ENCODE measurements at places on chromosomes 16 and 17.

- DNase-seq: no peak
Observed at GRCh38 chr17:78575899-78576298, 1.3 kb downstream of the DNAH17 start.

DNA sequence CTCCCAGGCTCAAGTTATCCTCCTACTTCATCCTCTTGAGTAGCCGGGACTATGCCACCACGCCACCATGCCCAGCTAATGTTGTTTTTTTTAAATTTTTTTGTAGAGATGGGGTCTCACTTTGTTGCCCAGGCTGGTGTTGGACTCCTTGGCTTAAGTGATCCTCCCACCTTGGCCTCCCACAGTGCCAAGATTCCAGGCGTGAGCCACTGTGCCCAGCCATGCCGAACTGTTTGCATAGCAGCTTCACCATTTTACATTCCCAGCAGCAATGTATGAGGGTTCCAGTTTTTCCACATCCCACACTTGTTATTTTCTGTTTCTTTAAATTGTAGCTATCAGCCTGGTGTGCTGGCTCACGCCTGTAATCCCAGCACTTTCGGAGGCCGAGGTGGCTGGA, 2.2 kb upstream of the CTRB1 start:
- DNase-seq: no peak

- no peak for DNase-seq
Observed at GRCh38 chr17:80750263-80750662, 205.6 kb downstream of the RPTOR start.

GRCh38 chr16:84096447-84097005, 20.2 kb downstream of the MBTPS1 start:
- no peak for DNase-seq

DNA sequence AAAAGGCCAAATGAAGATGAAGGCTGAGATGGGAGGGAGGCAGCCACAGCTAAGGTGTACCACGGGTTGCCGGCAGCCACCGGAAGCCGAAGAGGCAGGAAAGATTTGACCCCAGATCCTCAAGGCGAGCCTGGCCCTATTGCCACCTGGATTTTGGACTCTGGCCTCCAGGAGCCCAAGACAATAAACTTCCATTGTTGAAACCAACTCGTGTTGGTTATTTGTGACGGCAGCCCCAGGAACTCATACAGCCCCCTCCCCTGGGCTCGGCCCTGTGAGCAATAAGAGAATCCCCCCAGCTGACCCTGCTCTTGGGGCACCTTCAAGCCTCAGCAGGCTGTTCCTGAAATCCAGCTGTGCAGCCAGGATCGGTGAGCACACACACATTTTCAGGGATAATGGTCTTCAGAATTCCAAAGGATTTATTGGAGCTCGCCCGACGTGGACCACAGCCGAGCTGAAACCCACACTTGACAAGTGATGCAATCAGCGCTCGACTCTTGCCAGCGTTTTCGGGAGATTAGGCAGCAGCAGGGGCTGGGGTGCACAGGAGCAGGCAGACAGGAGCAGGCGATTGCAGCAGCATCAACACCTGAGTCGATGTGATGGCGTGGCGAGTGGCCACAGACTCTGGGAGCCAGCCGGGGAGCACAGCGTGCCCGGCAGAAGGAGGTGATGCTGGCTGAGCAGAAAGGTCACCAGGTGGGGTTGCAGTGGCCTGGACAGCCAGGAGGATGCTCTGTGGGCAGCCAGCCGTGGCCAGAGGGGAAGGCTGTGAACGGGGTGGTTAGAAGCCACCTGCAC, 22.4 kb upstream of the CBX4 start:
- DNase-seq: no peak

DNA sequence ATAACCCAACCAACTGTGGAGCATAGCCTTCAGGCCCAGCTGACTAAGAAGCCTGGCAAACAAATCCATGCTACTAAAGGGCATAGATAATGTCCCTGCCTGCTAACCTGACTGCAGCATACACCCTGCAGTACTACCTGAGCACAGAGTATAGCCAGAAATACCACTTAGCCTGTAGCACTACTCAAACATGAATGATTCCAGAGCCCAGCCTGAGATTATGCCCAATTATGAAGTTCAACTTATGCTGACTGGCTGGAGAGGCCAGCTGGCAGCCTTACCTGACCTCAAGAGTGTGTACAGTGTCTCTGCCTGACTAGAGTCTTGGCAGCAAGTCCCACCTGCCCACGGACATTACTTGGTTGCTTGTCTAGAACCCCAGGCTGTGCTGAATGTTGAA, 1265.3 kb downstream of the CDH11 start:
- DNase-seq: no peak

DNA sequence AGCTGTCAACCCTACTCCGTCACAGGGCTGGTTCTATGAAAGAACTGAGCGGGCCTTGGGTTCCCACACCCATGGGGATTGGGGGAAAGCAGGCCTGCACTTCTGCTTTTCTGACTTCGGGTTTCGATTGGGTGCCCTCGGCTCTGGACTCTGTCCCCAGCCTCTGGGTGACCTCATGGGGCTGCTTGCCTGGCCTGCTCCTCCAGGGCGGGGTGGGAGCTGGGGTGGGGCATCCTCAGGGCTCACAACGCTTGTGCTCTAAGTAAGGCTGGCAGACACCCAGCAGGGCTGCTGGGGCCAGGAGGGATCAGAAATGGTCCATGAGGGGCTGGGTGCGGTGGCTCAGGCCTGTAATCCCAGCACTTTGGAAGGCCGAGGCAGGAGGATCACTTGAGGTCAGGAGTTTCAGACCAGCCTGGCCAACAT, 19.2 kb downstream of the ARHGAP27 start:
- no peak for DNase-seq

DNA sequence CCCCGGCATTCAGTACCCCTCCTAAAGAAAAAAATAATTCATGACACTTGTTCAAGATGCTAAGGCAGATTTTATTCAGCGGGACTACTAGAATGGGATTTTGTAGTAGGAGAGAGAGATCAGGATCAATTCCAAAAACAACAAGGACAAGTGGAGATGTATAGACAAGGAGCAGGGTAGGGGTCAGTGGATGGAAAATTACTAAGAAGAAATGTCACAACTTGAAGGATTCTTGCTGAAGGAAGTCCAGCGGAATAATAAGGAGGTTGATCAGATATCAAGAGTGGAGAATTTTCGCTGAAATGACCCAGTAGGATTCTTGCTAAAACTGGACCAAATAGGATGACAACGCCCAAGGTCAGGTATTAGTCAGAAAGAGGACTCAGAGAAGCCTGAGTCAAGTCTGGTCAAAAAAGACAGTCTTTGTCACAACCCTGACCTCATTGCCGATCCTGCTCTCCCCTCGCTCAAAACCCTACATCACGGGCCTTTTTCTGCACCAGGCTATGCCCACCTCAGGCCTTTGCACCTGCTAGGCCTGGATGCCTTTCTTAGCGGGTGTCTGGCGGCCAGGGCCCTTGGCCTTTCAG, 36.9 kb downstream of the MMD start:
- no peak for DNase-seq

GRCh38 chr17:64332502-64332901, 58.2 kb downstream of the PECAM1 start:
- no peak for DNase-seq

DNA sequence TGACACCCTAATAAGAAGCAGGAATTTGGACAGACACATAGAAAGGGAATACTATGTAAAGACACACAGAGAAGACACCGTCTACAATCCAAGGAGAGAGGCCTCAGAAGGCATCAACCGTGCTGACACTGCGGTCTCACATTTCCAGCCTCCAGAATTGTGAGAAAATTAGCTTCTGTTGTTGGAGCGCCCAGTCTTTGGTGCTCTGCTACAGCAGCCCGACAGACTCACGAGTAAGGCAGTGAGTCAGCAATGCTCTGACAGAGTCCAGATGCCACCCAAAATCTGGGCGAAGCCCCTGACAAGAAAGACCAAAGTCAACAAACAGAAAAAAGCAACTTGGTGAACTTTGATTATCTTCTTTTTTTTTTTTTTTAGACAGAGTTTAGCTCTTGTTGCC, 32.5 kb upstream of the RAI1 start:
- no peak for DNase-seq

- no peak for DNase-seq
Observed at GRCh38 chr16:49953090-49953489, 71.9 kb upstream of the CNEP1R1 start.

DNA sequence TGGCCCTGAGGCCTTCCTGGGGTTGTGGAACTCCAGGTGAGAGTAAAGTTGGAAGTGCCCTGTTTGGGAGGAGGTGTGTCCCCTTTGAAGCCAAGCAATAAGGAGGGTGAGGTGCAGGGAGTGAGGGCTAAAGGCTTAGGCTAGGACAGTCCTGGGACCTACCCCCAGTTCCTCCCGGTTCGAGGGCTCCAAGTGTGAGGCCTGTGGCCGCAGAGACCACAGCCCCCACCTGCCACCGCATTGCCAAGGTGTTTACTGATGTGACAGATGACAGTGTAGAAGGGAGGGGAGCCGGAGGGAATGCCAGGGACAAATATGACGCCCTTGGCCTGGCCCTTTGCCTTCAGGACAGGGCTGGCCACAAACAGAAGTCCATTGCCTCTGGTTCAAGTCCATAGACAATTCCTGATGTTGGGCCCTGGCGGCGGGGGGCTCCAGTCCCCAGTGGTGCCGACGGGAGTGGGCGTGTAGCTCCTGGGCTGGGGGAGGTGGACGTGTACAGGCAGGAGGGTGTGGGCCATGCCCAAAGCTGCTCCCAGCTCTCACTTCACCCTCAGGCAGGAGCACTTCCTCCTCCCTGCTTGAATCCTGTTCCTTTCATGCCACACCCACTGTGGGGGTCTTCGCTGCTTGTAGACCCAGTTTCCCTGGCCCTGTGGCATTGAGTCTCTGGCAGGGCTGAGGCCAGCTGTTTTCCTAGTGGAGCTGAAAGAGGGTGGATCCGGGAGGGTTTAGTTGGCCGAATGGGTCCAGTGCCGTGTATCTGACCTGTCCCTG, 3.2 kb downstream of the ADORA2B start:
- no peak for DNase-seq

DNA sequence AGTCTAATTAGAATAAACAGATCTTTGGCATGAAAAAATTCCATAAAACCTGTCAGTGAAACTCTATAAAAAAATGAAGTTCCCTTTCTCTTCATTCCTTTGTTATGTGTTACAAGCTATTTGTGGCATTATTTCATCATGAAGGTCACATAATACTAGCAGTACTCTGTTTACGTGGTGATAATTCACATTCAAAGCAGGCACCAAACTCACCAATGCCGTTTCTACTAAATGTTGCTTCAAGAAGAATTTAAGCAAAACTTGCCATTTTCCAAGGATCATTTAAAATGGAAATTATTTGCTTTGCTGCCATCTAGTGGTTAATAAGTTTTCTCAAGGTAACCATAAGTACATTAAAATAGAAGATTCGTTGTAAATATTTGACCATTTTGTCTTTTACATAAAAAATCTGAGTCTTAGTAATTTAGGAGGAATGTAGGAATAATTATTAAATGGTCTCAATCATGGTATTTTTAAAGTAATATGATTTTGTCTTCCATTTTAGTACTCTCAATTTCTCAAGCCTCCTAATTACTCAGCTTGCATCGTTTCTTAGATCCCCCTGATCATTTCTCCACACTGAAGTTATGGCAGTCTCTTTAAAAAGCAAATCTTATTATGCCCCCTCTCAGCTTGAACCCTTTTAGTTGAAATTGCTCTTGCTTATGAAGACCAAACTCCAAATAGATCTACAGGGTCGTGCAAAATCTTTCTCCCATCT, 80.8 kb downstream of the OMG start:
- DNase-seq: no peak

DNA sequence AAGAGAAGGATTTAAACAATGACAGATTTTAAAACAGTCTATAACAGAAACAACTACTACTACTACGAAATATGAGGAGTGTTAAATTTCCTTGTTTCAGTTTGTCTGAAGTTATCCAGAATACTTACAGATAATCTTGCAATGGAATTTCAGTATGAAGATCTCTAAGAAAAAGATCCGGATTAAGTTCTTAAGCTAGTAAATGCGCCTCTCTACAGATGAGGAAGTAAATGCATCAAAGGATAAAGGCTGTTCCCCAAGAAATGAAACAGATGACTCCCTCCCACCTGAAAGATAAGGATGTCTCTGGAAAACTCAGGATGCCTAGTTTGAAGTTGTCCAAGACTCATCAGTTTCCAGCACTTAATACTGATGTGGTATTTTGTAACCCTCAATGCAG, 105.1 kb downstream of the PARN start:
- DNase-seq: no peak

- DNase-seq: no peak
Observed at GRCh38 chr16:75224306-75225082, 5.7 kb downstream of the CTRB1 start.

- no peak for DNase-seq
Observed at GRCh38 chr16:50836121-50836621, 94.3 kb downstream of the CYLD start.

DNA sequence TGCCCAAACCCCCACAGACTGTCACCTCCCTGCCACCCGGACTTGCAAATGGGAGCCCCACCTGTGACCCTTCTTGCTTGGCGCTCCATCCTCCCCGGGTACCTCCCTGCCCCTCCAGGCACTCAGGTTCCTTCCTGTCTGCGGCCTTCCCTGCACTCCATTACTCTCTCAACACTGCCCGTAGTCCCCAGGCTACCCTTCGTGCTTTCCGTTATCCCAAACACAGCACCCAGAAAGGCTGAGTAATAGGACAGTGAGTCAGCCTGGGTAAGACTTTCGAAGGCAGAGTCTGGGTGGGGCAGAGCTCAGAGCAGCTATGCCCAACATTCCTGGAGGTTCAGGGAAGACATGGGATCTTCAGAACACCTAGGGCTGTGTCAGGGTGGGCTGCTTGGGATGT, 16.6 kb upstream of the C16orf74 start:
- no peak for DNase-seq

- no peak for DNase-seq
Observed at GRCh38 chr17:40750391-40750790, 4.7 kb downstream of the KRT25 start.

- DNase-seq: no peak
Observed at GRCh38 chr17:80051681-80052080, 15.2 kb downstream of the CCDC40 start.

- DNase-seq: no peak
Observed at GRCh38 chr17:42797067-42798007, 1.2 kb downstream of the COA3 start.

DNA sequence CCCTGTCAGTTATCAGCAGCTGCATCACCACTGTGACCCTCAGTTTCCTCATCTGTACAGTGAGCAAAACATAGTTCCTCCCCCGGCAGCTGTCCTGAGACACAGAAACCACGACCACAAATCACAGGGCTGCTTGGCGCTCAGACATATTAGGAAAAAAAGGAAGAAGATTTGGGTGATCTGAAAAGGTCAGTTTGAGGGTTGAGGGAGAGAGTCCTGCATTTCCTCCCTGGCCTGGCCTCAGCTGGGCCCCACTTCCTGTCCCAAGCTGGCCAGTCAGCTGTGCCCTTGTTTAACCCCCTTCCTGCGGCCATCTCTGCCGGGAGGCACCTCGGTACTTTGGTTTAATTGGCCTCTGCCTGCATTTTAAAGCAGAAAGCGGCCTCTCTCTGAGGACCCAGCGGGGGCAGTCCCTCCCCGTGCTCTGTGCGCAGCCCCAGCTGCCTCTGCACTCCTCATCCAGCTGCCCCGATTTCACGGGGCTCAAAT, 24.0 kb upstream of the CIBAR2 start:
- no peak for DNase-seq

DNA sequence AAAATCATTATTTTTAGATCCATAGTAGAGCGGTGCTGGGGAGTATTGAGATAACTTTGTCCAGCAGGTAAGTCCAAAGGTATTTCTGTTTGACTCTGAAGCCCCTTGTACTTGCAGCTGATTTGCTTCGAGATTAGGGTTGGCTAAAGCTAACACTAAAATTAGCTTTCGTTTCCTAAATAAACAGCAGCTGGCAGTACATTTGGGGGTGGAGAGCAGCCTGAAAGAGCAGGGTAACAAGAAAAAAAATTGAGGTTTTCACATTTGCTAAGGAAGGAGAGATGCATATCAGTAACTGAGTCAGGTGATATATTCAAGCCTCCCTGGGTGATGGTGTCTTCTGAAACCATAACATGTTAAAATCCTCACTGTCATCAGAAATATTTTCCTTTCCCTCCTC, 37.4 kb upstream of the TMC5 start:
- DNase-seq: no peak

Measured in activated effector memory CD4-positive, alpha-beta T cell treated with Interleukin-2 at 50 U/mL for 16 hours (primary cell).